ENCODE measurements at places on chromosomes 2 and 18.

DNA sequence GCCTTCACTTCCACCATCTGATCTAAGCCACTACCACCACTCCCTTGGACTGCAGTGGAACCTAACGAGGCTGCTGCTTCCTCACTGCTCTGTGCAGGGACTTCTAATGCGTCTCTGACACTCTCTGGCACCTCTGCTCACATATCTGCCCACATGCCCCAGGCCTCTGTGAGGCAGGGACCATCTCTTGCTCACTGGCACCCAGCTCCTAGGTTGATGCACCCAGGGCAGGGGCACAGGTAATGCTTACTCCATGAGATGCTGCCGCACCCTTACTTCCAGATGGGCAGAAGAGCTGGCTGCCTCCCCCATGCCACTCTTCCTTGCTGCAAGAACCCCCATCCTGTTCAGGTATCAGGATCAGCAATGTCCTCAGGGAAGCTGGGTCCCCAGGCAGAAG, 294.0 kb upstream of the HS6ST1 start:
- DNase-seq: no peak

- DNase-seq: no peak
Measured at GRCh38 chr2:238938401-238939055, 90.6 kb downstream of the TWIST2 start.

- peak; percentile 34 for DNase-seq
Measured at GRCh38 chr18:59837586-59837985, 62.2 kb upstream of the PMAIP1 start.

GRCh38 chr2:96601382-96602292, 36.5 kb downstream of the KANSL3 start:
- DNase-seq: peak; percentile 13

GRCh38 chr2:234596696-234597575, 100.1 kb upstream of the ARL4C start:
- no peak for DNase-seq

DNA sequence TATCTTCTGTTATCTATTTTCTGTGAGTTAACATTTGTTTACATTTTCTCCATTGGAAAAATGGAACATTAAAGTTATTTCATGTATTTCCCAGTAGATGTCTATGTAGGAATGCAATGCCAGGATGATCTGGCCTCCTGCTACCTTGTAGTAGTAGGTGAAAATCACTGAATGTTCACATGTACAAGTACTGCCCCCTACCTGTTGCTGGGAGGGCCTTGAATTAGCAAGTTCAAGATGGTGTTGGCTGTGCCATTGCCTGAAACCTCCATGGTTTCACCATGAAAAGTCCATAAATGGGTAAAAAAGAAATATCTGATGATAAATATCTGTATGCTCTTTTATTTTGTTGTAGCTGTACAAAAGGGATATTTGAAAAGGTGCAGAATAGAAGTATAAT, 30.7 kb downstream of the XRCC5 start:
- DNase-seq: no peak

DNA sequence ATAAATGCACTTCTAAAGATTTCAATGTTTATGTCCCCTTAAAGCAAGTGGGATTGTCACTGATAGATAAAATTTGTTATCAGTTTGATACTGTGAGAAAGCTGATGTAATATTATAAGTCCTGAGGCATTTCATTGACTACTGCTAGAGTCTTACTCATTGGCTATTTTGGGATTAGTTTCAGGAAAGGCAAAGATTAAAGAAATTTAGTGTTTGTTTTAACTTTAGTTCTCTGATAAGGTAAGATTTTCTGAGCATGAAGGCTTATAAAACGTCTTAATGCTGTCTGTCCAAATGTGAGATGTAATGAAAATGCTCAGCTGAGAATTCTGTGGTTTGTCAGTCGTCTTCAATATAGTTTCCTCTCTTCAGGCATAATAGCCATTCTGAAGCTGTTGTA, 886.4 kb upstream of the CDH2 start:
- no peak for DNase-seq

- no peak for DNase-seq
Measured at GRCh38 chr2:28896906-28897305, 2.4 kb downstream of the WDR43 start.

DNA sequence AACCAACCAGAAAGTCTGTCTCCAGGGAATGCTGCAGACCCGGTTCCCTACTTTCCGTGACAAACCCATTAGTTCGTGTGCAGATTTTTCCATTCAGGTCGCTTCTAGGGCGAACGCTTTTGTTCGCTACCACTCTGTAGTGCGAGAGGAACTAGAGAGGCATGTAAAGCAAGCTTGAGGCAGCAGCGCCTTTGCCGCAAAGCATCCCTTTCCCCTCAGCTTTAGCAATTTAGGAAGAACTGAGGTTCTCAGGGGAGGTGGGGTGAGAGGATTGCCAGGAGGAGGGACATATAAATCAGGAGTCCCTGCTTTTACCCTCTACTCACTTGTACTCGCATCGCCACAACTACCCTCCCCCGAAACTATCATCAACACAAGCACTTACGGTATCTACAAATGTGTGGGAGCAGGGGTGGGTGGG, 748 bp upstream of the ZNF804A start:
- DNase-seq: peak; percentile 78

GRCh38 chr2:11560806-11561205, 27.0 kb downstream of the GREB1 start:
- no peak for DNase-seq

- peak; percentile 91 for DNase-seq
Measured at GRCh38 chr2:29012211-29012681, 31.1 kb downstream of the TOGARAM2 start.

- DNase-seq: no peak
Measured at GRCh38 chr2:104406261-104406726, 447.6 kb upstream of the POU3F3 start.

GRCh38 chr2:231127480-231127879, 2.6 kb upstream of the HTR2B start:
- DNase-seq: no peak
